ENCODE measurements at places on chromosomes 2 and 18. TPM values are rescaled to one million over a fixed set of nuclear protein-coding genes. Genes with fewer than 3 reads are reported as not detected.

DNA sequence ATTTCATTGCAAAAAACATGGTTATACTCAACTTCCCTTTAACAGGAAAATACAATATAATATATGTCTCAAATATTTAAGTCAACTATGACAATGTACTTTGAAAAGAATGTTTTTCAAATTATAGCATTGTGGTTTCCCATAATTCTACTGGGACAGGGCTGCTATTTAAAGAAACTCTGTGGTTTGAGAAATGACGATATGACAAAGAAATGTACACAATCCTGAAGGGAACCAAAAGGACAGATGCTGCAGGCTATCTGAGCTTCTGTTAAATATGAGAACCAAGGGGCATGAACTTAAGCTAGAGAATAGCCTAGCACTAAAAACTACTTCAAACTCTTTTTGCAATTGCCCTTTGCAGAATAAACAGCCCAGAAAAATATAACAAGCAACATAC lies 415.9 kb downstream of the GRB14 start:
- no peak for DNase-seq

DNA sequence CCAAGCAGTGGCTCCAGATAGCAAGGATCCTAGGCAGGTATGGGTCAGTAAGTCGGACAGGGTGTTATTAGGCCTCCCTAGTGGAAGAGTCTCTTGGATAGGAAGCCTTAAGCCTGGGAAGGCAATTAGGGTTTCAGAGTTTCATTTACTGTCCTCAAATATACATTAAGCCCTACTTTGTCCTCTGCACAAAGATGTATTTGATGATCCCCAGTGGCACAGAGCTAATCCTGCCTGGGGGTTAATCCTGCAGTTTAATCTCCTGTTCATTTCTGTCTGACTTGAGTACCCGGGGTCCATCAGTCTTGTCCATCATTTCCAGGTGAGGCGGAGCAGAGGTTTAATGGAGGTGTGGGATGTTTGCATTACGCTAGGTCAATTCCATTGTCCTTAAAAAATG lies 62.0 kb downstream of the MTCL1 start:
- DNase-seq: no peak

DNA sequence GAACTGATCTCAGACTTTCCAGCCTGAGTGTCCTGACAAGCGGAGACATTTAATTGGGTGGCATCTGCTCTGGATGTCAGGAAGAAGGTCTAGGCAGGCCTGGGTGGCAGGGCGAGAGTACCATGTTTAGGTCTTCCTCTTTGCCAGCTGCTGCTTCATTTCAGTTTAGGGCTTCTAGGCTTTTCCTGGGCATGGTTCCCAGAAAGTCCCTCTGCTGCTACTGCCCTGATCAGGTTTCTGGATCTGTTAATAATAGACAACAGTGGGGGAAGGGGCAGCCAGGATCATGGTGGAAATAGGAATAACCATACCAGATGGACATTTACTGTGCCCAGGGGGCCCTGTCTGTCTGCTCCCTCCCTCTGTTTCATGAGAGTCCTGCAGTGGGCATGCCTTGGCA lies 2.3 kb upstream of the PLCD4 start:
- DNase-seq: no peak

DNA sequence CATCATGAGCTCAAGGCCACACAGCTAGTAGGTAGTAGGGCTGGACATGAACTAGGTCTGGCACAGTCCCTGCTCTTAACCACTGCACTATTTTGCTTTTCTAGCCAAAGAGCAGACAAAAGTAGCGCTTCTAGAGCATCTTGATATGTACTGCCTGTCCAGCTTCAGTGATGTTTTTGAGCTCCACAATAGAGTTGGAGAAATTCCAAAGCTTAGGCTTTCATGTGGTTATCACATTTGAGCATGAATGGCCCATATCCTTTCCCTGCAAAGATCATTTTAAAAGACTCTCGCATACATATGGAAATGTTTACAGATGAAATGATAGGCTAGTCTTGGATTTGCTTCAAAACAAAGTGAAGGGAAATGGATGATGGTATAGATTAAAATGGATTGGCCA lies 128.7 kb downstream of the MAP3K20 start:
- no peak for DNase-seq

DNA sequence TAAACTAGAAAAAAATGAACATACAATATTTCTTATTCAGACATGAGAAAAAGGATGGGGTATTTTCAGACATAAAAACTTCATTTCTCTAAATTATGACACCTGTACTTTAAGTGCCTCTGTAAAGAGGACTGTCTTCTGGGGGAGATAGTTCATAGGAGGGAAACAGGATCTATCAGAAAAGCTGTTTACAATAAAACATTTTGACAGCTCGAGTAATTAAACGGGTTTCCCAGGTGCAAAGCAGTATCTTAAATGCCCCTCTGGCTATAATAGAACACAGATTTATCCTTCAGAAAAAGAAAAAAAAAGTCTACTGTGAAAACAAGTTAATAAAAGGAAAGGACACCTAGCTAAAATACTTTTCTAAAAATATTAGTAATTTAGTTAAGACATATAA lies 311.4 kb upstream of the UBE2E3 start:
- DNase-seq: no peak

Gene ITGAV
- 139 TPM for total RNA-seq

GRCh38 chr18:65206551-65207260 lies 544.1 kb upstream of the CDH7 start:
- DNase-seq: no peak

Gene IL1A
- total RNA-seq: not detected

- no peak for DNase-seq
Measured at GRCh38 chr2:234673961-234674759, 177.3 kb upstream of the ARL4C start.

DNA sequence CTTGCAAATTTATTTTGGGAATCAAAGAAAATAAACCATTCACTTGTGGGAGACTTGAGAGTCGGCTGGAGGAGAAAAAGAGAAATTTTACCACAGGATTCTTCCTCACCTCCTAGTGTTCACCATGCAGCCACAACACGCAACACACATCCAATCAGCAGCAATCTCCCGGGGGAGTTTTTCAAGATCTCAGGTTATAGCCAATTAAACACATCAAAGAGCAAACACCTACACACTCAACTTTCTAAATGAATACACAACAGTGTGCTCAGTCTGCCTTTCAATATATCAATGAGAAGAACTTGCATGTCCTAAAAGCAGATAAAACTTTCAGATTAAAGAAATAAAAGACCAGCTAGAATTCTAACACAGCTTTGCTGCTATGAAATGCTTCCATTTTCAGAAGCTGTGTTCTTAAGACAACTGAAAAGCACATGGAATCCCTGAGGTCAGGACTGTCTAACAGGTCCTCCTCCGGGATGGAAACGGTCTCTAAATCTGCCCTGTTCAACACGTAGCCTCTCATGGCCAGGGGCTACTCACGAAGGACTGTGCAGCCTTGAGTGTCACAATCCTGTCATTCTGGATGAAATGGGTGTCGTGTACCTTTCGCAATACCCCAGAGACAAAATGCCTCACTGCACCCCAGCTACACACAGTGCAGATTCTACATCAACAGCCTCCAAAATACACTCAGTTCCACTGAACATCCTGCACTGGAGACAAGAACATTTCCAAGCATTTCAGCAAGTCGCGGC lies 84.2 kb downstream of the ZNF516 start:
- DNase-seq: no peak

DNA sequence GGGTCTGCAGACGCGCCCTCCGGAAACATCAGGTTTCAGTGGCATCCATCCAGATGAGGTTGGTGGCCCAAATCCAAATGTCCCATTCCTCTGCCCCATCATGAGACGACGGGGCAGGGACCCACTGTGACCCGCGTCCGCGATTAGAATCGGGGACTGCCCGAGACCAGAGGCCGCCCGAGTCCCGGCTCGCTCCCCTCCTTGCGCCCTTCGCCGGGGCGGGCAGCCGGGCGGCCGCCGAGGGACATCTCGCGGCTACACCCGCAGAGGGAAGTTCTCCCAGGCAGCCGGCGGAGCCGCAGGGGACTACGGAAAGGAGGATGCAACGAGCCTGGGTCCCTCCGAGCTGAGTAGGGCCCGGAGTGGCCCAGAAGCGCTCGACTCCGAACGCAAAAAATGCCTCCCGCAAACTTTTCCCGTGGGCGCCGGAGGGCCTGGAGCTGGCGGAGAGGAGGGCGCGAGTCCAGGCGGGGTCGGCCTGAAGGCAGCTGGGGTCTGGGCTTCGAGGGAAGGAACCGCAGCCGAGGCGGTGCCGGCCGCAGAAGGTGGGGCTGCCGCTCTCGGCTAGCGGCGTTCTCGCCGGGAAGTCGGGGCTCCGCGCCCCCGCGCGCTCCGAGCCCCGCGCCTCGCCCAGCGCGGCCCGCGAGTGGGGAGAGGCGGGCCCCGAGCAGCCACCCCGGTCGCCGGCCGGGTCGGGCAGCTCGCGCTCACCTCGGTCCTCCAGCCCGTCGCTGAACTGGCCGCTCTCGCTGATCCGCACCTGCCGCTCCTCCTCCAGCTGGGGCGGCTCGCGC lies 580 bp downstream of the TMEM163 start:
- DNase-seq: no peak
